Activated T-helper 1 cell treated with anti-CD3 and anti-CD28 coated beads, Interleukin-2, amount 50 U/mL, for 16 hours (primary cell): ENCODE measurements at places on chromosomes 2 and 18.

DNA sequence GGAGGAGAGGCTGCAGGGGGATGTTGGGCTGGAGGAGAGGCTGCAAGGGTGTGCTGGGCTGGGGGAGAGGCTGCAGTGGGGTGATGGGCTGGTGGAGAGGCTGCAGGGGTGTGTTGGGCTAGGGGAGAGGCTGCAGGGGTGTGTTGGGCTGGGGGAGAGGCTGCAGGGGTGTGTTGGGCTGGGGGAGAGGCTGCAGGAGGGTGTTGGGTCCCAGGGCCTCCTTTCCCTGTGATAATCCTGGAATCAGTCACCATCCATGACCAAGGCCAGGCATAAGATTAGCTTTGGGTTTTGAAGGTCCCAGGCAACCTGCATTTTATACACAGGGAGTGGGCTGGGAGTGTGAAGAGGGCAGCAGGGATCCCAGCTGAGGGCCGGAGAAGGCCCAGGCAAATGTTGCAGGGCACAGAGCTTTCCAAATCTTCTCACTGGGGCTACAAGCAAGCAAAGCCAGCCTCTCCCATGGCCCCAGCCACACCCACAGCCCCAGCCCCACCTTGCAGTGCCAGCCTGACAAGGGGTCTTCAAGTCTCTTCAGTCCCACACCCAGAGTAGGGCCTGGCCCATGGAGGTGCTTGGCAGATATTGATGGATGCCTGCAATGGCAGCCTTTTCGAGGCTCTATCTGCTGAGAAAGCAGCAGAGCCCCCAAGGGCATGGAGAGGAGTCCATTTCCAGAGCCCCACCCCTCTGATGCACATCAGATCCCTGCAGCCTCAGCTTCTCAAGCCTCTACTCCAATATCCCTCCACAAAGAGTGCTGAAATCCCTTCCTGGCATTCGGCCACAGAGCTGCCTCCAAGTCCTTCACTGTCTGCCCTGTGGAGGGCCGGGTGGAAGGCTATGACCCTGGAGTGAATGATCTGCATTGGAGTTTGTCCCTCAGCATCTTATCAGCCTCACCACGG, 50.3 kb upstream of the GLI2 start:
- no peak for DNase-seq

- DNase-seq: no peak
Measured at GRCh38 chr2:11498543-11499034, 32.6 kb upstream of the E2F6 start.

DNA sequence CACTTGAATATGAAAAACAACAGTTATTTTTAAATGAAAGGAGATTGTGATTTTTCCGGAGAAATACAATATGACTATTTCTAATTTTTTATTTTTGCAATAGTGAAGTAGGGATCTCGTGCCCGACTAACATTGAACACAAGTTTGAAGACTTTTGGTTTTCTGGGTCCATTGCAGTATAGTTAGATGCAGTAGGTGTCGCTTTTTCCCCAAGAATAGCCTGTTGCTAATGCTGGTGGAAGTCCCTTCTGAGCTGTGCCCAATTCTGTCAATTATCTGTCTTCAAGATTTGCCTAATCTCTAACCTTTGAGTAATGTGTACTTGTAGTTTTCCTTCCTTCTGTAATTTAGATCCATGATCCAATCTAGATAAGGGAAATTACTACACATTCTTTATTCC, 36.5 kb downstream of the SEMA4F start:
- no peak for DNase-seq

DNA sequence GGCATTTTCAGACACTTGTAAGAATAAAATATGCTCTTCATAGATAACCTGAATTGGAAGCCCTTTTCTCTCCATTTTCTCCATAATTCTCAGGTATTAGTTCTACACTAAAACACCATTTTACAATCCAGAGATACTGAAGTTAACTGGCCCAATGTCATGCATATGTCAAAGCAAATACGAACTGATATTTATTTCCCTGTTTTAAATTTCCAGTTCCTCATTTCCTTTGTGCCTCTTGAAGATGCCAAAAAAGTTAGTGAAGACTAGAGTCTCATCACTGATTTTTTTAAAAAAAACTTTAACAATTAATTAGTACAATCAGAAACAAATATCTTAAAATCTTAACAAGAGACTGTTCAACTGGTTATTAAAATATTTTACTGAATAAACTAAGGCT, 52.8 kb upstream of the ITGB6 start:
- DNase-seq: no peak

DNA sequence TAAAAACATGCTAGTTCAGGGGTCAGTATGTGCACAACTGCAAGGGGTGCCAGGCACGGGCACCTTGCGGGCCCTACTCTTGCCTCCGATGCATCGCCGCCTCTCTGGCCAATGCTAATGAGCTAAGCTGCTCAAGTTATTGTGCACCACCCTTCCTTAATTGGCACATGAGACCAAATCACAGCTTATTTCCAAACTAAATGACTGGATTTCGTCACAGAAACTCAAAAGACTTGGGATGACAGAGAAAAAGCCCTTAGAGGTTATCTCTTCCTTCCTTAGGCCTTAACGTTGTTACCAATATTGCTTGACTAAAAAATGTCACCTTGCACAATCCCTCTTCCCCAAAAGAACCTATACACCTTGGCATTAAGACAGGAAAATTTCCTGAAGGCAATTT, 7.7 kb downstream of the RNF149 start:
- DNase-seq: no peak
